Pancreas (tissue), 10 donors: ENCODE measurements at places on chromosomes 2 and 18. TPM values are rescaled to one million over a fixed set of nuclear protein-coding genes. Genes with fewer than 3 reads are reported as not detected.

GRCh38 chr2:214542295-214542694, 131.4 kb downstream of the VWC2L start:
- H3K36me3 ChIP-seq: no peaks in the 10 kb centered on the region
- no peaks in the 10 kb centered on the region for H3K27me3 ChIP-seq
- H3K27ac ChIP-seq: no peak overlapping the region
- no peak overlapping the region for H3K4me3 ChIP-seq
- no peak for DNase-seq

GRCh38 chr2:68845043-68845442, 26.2 kb downstream of the BMP10 start:
- no peaks in the 10 kb centered on the region for H3K4me1 ChIP-seq
- H3K4me3 ChIP-seq: no peak overlapping the region
- no peaks in the 10 kb centered on the region for H3K27me3 ChIP-seq
- no peak overlapping the region for H3K27ac ChIP-seq

- no peak overlapping the region for H3K4me3 ChIP-seq
- H3K27ac ChIP-seq: no peak overlapping the region
- DNase-seq: no peak
- peaks cover 7% of the 10 kb centered on the region for H3K4me1 ChIP-seq
These were observed 11.2 kb upstream of the NAPG start for GRCh38 chr18:10514601-10515000.

GRCh38 chr2:46683541-46683940, 204.2 kb downstream of the TMEM247 start:
- no peak overlapping the region for H3K27ac ChIP-seq
- H3K27me3 ChIP-seq: no peaks in the 10 kb centered on the region
- H3K36me3 ChIP-seq: no peaks in the 10 kb centered on the region
- H3K4me3 ChIP-seq: no peak overlapping the region
- H3K4me1 ChIP-seq: no peaks in the 10 kb centered on the region

- no peaks in the 10 kb centered on the region for H3K4me1 ChIP-seq
- H3K27me3 ChIP-seq: no peaks in the 10 kb centered on the region
- no peaks in the 10 kb centered on the region for H3K36me3 ChIP-seq
These were observed 207.4 kb upstream of the HDAC4 start for GRCh38 chr2:239608260-239608659.

Gene NEU2
- total RNA-seq: not detected

Gene IL1R2
- 2.1 TPM for total RNA-seq

DNA sequence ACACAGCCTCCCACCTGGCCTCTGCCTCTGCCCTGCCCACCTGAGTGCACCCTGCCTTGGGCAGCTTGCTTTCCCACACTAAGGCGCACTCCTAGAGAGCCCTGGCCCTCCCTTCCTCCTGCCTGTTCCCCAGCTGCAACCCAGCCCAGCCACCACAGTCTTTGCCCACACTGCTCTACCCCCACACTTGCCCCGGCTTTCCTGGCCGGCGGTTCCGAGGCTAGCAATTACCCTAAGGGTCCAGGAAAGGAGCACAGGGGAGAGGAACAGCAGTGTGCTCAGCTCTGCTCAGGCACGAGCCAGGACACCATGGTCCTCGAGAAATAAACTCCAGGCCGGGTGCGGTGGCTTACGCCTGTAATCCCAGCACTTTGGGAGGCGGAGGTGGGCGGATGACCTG, 237.8 kb upstream of the RAB6C start:
- peak; percentile 74 for DNase-seq
- no peaks in the 10 kb centered on the region for H3K27me3 ChIP-seq
- H3K4me3 ChIP-seq: no peak overlapping the region
- H3K27ac ChIP-seq: no peak overlapping the region
- H3K36me3 ChIP-seq: no peaks in the 10 kb centered on the region
- H3K4me1 ChIP-seq: peaks cover 5% of the 10 kb centered on the region

Gene C1QL2
- not detected for total RNA-seq

Gene HOXD1
- total RNA-seq: 0.29 TPM

- no peaks in the 10 kb centered on the region for H3K4me1 ChIP-seq
- no peaks in the 10 kb centered on the region for H3K36me3 ChIP-seq
- H3K27me3 ChIP-seq: no peaks in the 10 kb centered on the region
- no peak overlapping the region for H3K27ac ChIP-seq
- no peak overlapping the region for H3K4me3 ChIP-seq
- DNase-seq: no peak
These were observed 200.8 kb downstream of the PLCL1 start for GRCh38 chr2:198004921-198005829.

DNA sequence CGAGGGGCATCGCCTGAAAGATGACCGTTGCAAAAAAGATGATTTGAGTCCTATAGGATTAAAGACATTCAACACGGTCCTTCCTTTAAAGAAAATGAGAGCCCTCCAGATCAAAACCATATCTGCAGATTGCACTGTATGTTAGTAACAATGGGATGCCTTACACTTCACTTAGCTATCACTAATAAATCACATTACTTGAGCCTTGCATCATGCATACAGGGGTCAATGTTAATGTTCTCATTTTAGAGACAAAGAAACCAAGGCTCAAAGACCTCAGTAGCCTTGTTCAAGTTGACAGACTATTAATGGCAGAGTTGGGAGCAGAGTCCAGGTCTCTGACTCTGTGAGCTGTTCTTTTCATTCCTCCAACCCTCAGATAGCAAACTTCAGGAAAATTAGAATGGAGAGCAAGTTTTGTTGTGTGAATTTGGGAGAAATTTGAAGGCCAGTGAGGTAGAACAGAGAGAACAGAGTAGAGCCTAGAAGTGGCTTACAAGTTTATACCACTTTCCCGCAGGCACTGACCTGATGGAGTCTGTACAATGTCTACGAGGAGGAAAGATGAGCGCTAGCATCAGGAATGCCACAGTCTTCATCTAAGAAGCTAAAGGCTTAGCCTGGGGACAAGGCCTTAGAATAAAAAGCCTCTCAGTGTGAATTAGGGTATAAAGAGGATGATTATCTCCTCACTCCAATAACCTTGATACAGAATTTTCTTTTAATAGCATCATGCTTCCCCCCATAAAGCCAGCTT, 48.3 kb downstream of the TRIB2 start:
- H3K36me3 ChIP-seq: no peaks in the 10 kb centered on the region
- no peak for DNase-seq
- H3K27me3 ChIP-seq: no peaks in the 10 kb centered on the region
- no peak overlapping the region for H3K27ac ChIP-seq
- H3K4me3 ChIP-seq: no peak overlapping the region

DNA sequence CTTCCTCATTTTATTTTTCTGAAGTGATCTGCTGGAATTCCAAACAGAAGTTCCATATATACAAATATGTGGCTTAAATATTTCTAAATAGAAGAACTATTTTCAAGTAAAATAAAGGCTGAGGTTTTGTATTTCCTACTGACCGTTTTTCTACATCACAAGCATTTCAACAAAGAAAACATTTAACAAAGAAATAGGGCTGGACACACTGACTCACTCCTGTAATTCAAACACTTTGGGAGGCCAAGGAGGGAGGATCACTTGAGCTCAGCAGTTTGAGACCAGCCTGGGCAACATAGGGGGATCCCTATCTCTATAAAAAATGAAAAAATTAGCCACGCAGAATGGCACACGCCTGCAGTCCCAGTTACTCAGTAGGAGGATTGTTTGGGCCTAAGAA, 44.6 kb downstream of the TANK start:
- no peak overlapping the region for H3K4me3 ChIP-seq
- H3K27me3 ChIP-seq: no peaks in the 10 kb centered on the region
- DNase-seq: no peak
- no peaks in the 10 kb centered on the region for H3K4me1 ChIP-seq
- H3K36me3 ChIP-seq: no peaks in the 10 kb centered on the region
- H3K27ac ChIP-seq: no peak overlapping the region

DNA sequence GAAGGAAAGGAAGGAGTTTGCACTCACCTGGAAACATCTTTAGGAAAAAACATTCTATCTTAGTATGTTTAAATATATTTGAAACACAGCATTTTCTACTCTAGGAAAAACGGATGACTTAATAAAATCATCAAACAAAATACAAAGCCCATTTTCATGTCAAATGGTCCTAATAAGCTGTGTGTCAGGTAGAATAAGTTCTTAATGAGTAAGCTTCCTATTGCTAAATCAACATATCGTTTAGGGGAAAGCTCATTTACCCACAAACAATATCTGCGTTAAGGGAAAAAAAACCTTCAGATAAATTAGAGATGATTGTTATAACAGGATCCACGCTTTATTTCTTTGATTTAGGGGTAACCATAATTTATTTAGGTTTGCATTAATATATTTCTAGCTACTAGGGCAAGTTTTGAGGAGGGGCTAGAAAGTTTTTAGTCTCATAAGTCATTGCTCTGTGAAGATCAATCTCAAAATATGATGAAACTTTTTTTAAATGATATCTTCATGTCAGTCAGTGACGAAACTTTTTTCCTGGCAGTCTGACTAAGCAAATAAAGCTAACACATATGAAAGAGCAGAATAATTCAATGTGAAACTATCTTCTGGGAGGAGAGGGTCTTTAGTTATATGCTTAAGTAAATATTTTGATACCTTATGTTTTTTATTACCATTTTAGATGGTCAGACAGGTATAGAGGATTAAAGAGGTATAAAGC, 147.1 kb downstream of the WDSUB1 start:
- no peak for DNase-seq
- H3K4me1 ChIP-seq: no peaks in the 10 kb centered on the region
- no peak overlapping the region for H3K4me3 ChIP-seq
- no peaks in the 10 kb centered on the region for H3K27me3 ChIP-seq
- no peaks in the 10 kb centered on the region for H3K36me3 ChIP-seq

- H3K36me3 ChIP-seq: no peaks in the 10 kb centered on the region
- DNase-seq: no peak
These were observed 64.4 kb downstream of the NCK2 start for GRCh38 chr2:105809097-105809473.

Gene FBLN7
- 0.63 TPM for total RNA-seq

DNA sequence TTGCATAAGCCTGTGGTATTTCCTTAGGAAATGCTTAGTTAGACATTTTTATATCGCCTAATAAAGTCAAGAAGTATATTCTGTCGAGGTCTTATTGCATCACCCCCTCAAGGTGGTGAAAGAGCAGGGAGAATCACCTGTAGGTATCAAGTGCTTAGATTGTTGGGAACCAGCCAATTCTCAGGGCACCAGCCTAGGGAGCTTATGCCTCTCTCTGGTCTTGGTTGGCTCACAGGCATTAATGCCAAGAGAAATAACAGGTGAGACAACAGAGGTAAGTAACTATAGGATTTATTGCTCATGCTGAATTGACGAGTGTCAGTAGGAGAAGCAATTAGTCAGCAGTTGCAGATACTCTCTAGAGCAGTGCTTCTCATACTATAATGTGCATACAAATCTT, 663.3 kb upstream of the ZNF804A start:
- no peaks in the 10 kb centered on the region for H3K36me3 ChIP-seq
- H3K4me1 ChIP-seq: no peaks in the 10 kb centered on the region
- H3K4me3 ChIP-seq: no peak overlapping the region
- DNase-seq: no peak
- no peaks in the 10 kb centered on the region for H3K27me3 ChIP-seq

DNA sequence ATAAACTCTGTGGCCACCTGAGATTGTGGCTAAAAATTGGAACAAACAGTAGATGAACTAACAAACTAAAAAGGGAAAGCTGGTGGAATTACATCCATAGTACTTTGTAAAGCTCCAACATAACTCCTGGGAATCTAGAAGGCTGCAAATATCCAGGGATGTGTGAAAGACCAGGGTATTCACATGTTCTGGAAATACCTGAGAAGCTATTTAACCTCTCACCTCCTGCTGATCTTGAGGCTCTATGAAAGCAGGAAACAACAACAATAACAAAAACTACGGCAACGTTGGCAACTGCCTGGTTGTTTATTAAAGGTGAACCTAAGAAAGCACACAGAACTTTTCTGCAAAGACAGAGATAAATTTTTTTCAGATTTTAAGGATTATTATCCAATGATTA, 171.3 kb downstream of the CCDC178 start:
- H3K27me3 ChIP-seq: no peaks in the 10 kb centered on the region
- H3K4me3 ChIP-seq: no peak overlapping the region
- DNase-seq: no peak
- no peaks in the 10 kb centered on the region for H3K4me1 ChIP-seq
- H3K27ac ChIP-seq: no peak overlapping the region
- H3K36me3 ChIP-seq: no peaks in the 10 kb centered on the region

Gene STARD6
- total RNA-seq: not detected

GRCh38 chr2:95278051-95278471, 3.8 kb downstream of the PROM2 start:
- DNase-seq: peak; percentile 25
- H3K27me3 ChIP-seq: no peaks in the 10 kb centered on the region
- H3K27ac ChIP-seq: no peak overlapping the region
- peaks cover 7% of the 10 kb centered on the region for H3K36me3 ChIP-seq
- H3K4me1 ChIP-seq: peaks cover 30% of the 10 kb centered on the region

GRCh38 chr2:158214431-158214830, 112.8 kb downstream of the UPP2 start:
- H3K36me3 ChIP-seq: no peaks in the 10 kb centered on the region
- no peak for DNase-seq
- H3K27me3 ChIP-seq: no peaks in the 10 kb centered on the region
- no peak overlapping the region for H3K27ac ChIP-seq
- H3K4me1 ChIP-seq: no peaks in the 10 kb centered on the region

DNA sequence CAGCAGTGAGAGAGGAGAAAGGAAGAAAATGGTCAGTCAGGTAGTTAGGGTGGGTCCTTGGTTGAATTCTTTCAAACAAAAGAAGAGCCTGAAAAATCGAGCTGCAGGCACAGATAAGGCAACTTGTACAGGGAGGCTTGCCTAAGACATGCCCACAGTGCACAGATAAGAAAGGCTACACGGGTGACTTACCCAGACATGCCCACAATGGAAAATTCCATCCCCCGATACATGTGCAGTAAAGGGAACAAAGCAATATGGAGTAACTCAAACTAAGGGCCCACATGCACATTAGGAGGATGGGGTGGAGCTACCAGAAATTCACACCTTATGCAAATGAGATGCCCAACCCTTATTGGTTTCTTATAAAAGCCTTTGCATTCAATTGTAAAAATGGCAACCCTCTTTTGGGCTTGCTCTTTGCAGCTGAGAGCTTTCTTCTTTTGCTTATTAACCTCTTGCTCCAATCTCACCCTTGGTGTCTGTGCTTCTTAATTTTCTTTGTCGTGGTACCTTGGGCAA, 110.3 kb upstream of the RMP24 start:
- no peak for DNase-seq
- no peaks in the 10 kb centered on the region for H3K27me3 ChIP-seq
- H3K4me3 ChIP-seq: no peak overlapping the region
- H3K4me1 ChIP-seq: no peaks in the 10 kb centered on the region
- no peaks in the 10 kb centered on the region for H3K36me3 ChIP-seq

Gene IL36G
- not detected for total RNA-seq

- H3K4me1 ChIP-seq: no peaks in the 10 kb centered on the region
- no peak overlapping the region for H3K27ac ChIP-seq
- no peak overlapping the region for H3K4me3 ChIP-seq
- no peaks in the 10 kb centered on the region for H3K36me3 ChIP-seq
- H3K27me3 ChIP-seq: no peaks in the 10 kb centered on the region
These were observed 1269.9 kb upstream of the GYPC start for GRCh38 chr2:125386074-125386473.

DNA sequence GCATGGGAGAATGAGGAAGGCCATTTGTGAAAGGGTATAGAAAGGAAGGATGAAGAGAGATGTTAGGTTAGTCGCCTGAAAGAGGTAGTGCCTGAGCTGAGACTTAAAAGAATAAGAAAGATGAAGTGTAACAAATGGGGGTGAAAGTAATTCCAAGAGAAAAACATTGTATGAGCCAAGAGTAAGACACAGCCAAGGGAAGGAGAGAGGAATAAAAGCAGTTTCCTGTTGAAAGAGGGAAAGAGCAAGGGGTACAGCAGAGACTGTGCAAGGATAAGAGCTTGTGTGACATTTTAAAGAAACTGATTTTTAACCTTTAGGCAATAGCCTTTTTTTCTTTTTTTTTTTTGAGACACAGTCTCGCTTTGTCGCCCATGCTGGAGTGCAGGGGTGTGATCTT, 4.8 kb upstream of the RBBP8 start:
- DNase-seq: no peak
- H3K27ac ChIP-seq: no peak overlapping the region
- no peak overlapping the region for H3K4me3 ChIP-seq
- H3K36me3 ChIP-seq: no peaks in the 10 kb centered on the region
- H3K4me1 ChIP-seq: peaks cover 21% of the 10 kb centered on the region
- no peaks in the 10 kb centered on the region for H3K27me3 ChIP-seq
